ENCODE measurements at places on chromosomes 5 and 9.
A peak's percentile ranks its signal among the peaks of the same experiment; 100 is the strongest.

GRCh38 chr5:12743582-12743981 lies 839.3 kb upstream of the CTNND2 start:
- no peak for DNase-seq

- DNase-seq: no peak
These were observed 16.7 kb upstream of the GPBP1 start for GRCh38 chr5:57157131-57157530.

GRCh38 chr5:119578937-119579336 lies 50.4 kb upstream of the FAM170A start:
- peak; percentile 55 for DNase-seq

GRCh38 chr5:6714226-6715041 lies 1.2 kb downstream of the TENT4A start:
- DNase-seq: peak; percentile 55

DNA sequence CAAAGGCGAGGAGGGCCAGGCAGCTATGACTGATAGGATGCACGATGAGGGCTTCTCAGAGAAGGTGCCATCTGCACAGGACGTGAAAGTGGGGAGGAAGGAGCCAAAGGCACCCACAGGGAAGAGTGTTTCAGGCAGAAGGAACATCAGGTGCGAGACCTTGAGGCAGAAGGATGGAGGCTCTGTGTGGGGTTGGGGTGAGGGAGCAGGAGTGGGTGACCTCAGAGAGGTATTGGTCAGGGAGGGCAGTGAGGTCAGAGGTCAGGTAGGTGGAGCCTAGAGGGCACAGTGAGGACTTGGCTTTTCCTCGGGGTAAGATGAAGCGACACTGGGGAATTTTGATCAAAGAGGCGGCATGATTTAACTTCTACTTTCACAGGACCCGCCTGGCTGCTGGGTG lies 64.7 kb upstream of the XPA start:
- no peak for DNase-seq

- DNase-seq: no peak
These were observed 2.7 kb upstream of the CNTFR start for GRCh38 chr9:34591917-34592866.

GRCh38 chr5:102603670-102604069 lies 104.9 kb upstream of the SLCO6A1 start:
- no peak for DNase-seq

DNA sequence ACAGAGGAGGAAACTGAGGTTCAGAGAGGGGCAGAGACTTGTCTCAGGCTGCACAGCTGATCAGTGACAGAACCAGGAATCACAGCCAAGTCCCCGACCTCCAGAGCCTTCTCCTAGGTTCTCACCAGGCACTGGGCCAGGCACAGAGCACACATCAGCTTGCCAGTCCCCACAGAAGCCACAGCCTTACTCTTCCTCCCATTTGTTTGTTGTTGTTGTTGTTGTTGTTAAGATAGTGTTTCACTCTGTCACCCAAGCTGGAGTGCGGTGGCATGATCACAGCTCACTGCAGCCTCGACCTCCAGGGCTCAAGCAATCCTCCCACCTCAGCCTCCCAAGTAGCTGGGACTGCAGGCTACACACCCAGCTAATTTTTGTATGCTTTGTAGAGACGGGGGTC lies 41.4 kb downstream of the NAIF1 start:
- no peak for DNase-seq

Measured in PC-3 (cell line).